ENCODE measurements at places on chromosomes 11 and 22.

DNA sequence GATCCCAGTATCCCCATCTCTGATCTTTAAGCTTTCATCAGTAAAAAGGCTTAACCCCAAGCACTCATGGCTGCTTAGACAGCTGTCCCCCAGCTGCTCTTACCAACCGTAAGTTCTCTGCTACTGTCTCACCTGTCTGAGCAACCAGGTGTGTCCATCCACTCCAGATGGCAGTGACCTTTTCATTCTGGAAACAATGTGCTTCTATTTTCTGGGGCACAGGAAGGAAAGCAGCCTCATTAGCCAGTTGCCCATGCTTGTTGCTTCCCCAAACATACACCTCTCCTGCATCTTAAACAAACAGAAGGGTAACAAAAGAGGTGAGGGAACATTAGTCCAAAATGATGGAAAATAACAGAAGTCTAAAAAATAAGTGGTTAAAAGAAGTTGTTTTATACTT is 24.4 kb downstream of the SERGEF start:
- peak; percentile 97 for DNase-seq

GRCh38 chr11:2688381-2689231 is 11.2 kb downstream of the KCNQ1OT1 start:
- DNase-seq: no peak

- DNase-seq: peak; percentile 84
Observed at GRCh38 chr11:84437071-84437980, 1151.2 kb upstream of the CCDC90B start.

DNA sequence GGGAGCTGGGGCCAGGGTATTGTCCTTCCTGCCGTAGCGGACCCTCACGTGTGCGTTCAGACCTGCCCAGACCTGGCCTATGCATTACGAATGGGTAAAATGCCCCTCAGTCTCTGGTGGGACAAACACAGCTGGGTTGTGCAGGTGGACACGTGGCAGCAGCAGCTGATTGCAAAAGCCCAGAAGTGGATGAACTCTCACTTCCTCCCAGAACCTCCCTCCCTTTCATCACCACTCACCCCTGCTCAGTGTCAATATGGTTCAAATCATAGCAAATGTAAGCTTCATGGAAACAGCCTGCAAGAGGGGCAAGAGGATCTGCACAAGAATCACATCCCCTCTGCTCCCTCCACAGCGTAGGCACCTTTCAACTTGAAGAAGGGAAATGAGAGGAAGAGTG is 352.1 kb downstream of the OPCML start:
- DNase-seq: no peak

GRCh38 chr22:46931881-46932280 is 169.4 kb downstream of the TBC1D22A start:
- DNase-seq: no peak

- DNase-seq: peak; percentile 81
Observed at GRCh38 chr11:27294654-27295053, 68.4 kb downstream of the CCDC34 start.

DNA sequence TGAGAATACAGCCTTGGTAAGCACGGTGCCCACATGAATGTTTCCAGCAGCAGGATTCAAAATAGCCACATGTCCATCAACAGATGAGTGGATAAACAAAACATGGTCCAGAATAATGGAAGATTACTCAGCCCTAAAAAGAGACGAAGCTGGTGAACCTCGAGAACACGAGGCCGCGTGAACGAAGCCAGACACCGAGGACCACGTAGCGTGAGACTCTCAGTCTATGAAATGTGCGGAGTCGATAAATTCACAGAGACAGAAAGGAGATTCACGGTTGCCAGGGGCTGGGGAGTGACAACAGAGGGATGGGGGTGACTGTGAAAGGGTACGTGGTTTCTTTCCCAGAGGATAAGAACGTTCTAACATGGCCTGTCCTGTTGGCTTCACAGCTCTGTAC is 2.9 kb upstream of the ASCL2 start:
- DNase-seq: no peak

DNA sequence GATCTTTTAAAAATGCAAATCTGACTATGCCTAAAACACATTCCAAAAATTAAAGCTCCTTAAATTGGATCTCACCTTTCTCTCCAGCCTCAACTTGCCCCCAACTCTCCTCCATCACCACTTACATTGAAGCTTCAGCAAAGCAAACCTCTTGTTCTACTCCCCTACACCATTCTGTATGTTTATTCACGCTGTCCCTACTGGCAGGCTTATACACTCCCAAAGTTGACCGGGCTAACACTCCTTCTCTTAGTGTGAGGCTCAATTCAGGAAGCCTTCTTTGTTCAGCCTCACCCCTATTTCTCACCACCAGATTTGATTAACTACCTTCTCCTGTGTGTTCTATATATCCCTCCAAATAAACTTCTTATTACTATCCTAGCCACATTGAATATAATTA is 1.8 kb upstream of the GDPD4 start:
- DNase-seq: no peak

DNA sequence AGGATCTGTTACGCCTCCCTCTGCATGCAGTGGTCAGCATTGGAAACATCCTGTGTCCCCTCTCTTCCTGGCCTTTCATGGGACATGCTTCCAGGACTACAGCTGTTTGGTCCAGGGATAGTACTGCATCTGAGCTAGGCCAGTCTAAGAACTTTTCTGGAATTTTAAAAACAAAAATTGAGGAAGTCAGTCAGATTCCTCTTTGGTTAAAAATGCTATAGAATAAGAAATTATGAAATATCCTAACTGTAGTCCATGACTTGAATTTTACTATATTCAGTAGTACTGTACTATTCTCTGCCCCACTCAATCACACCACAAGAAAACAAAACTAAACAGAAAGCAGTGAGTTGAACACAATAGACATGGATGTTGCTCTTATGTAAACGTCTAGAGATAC is 201.0 kb upstream of the CADM1 start:
- no peak for DNase-seq

- no peak for DNase-seq
Observed at GRCh38 chr22:48872271-48873190, 955.1 kb downstream of the BRD1 start.

DNA sequence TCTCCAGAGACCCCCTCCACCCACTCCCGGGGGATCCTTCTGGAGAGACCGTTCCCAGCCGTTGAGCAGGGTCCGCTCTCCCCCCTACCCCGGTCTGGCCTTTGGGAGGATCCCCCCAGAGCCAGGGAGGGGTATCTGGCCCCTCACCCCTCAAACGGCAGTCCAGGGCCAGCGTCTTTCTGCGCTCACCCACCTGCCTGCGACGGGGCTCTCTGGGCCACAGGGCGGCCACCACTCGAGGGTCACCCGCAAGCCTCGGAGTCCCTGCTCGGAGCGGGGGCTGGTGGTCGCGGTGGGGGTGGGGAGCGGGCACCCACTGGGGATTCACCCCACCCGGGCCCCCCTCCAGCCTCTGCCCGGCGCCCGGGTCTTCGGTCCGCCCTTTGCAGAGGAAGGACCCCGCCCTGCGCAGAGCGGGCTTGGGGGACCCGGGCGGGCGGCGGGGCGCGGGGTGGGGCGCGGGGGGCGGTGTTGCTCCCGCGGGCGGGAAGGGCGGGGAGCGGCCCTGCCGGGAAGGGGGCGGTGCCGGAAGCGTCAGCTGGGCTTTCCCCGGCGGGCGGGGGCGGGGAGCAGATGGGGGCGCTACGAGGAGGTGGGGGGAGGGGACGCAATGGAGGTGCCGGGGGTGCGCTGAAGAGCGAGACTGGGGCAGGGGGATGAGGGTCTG is 16.6 kb downstream of the CRELD2 start:
- peak; percentile 38 for DNase-seq

- DNase-seq: no peak
Observed at GRCh38 chr11:67020949-67021348, 2.0 kb upstream of the SYT12 start.

DNA sequence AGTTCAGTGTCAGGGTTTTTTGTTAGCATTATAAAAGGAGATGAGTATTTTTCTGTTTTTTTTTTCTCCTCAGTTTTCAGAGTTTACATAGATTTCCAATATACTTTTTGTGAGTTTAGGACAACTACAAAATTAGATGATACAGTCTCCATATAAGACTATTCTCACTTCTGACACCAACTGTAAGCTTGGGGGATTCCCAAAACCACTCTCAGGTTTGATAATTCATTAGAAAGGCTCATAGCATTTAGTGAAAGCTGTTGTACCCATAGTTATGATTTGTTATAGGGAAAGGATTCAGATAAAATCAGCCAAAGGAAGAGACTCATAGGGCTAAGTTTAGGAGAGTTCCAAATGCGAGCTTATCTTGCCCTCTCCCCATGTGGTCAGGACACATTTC is 24.1 kb downstream of the CUL5 start:
- DNase-seq: no peak

- DNase-seq: no peak
Observed at GRCh38 chr11:396511-396947, 2.5 kb downstream of the PKP3 start.
